GM12892 (cell line): ENCODE measurements at places on chromosomes 6 and 20.

DNA sequence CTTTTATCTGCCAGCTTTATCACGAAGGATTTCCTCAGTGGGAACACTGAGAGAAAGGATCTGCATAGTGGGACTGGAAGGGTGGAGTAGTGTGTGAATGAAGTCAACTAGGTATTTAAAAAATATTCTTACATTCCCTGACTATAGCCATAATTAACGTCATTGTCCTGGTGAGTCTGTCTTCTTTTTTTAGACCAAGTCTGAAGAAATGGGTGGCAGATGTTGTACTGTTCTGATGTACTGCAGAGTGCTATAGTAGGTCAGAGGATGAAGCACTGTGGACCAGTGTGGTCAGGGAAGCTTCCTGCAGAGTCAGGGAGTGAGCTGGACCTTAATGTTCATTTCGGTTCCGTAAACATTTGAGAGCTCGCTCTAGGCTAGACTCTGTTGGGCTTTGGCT, 11.9 kb downstream of the TULP4 start:
- DNase-seq: no peak

DNA sequence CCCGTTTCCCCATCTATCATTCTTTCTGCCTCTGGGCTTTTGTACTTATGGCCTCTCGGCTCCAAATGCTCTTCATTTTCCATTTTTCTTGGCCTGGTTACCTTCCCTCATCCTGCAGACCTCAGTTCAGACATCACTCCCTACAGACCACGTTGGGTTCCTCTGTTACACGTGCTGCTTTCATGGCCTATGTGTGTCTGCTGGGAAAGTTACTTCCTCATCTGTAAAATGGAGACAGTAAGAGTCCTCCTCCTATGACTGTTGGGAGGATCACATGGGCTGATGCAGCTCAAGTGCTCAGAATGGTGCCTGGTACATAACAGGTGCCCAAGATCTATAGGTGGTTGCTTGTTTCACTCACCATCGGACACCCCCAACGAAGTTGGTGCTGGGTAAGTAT, 13.5 kb downstream of the KCNK17 start:
- no peak for DNase-seq

DNA sequence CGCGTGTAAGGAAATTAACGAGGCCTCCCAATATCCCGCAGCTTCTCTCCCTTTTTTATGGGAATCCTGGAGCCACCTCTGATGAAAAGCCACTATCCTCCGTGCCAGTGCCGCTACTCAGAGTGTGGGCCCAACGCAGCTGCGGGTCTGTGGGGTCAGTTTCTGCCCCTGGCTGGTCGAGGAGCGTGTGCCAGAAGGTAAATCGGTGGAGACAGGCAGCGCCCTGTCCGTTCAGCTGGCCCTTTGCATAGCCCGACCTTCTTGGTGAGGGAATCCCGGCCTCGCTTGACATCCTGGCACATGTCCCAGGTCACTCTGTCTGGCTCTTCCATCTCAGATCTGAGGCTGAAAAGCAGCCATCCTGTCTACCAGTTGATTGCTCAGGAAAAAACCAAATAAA, 4.6 kb downstream of the THBS2 start:
- no peak for DNase-seq

- no peak for DNase-seq
Observed at GRCh38 chr6:21163110-21163837, 430.3 kb upstream of the SOX4 start.

DNA sequence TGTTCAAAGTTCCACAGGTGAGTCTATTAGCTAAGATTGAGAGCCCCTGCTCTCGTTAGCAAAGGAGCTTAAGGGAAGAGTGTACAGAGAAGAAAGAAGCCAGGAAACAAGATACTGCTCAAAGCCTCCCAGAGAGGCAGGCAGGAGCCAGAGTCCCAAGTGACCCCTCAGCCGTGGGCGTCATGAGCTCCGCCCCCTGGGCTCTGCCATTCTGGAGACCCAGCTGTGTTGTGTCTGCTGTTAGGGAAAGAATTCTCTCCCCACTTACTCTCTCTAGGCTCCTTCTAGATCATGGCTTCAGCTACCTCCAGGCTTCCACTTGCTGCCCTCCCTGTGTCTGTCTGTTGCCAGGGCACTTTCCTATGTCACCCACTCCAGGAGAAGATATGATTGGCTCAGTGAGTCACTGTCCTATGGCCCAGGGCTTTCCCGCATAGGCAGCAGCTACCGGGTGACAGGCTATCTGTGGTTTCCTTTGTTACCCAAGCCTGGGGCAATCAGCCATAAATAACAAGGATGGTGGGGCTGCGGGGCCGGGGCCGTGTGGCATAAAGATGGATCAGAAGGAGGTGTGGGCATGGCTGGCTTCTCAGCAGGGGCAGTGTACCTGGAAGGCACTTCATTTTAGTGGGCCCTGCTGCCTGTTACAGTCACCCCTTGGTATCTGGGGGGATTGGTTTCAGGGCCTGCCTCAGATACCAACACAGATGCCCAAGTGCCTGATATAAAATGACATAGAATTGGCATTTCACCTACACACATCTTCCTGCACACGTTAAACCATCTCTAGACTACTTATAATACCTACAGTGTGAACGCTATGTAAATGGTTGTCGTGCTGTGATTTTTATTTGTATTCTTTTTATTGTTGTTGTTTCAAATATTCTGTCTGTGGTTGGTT, 118.9 kb downstream of the ARMC2 start:
- no peak for DNase-seq

DNA sequence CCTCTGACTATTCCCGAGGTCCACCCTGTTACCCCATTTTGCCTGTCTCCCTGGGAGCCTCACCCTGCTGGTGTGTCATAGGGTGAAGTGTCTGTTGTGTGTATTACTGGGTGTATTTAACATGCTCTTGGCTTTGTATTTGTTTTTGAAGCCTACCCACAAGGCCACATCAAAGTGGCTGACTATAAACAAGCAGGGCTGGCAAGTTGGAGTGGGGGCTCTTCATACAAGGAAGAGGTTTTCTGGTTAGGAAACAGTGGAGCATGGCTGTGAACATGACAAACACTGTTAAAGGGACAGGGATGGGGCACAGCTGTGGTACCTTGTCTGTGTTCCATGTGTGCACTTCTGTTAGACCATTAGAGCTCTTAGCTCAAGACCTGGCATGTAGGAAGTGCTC, 26.3 kb downstream of the HECA start:
- DNase-seq: no peak

- no peak for DNase-seq
Observed at GRCh38 chr6:39425346-39426072, 103.0 kb upstream of the KCNK16 start.

DNA sequence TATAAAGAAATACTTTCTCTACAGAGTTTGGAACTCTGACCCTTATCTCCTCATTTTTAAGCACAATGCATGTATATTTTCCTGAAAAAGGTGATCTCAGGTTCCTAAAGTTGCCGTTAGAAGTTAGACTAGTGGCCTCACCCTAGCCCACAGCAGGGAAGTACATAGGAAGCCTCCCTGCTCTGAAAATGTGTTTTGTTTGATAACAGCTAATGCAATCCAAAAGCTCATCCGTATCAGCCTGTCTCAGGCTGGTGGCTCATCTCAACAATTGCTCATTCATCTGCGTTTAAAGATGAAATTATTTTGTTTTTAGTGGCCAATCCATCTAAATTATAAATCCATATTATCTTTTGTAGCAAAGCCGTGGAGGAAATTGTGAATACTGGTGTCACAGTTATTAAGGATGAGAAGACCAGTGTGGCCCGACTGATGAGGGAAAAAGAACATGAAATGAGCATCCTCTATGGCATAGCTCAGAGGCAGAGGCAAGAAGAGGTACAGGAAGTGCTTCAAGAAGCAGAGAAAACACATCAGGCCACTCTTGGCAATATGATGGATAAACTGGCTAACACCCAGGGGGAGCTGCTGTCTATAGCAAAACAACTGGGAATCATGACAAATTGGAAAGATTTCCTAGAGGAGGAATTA, 20.1 kb downstream of the C6orf163 start:
- no peak for DNase-seq

GRCh38 chr6:129894921-129895320, 33.8 kb upstream of the TMEM244 start:
- no peak for DNase-seq

GRCh38 chr6:146634022-146634421, 35.2 kb downstream of the ADGB start:
- DNase-seq: no peak

DNA sequence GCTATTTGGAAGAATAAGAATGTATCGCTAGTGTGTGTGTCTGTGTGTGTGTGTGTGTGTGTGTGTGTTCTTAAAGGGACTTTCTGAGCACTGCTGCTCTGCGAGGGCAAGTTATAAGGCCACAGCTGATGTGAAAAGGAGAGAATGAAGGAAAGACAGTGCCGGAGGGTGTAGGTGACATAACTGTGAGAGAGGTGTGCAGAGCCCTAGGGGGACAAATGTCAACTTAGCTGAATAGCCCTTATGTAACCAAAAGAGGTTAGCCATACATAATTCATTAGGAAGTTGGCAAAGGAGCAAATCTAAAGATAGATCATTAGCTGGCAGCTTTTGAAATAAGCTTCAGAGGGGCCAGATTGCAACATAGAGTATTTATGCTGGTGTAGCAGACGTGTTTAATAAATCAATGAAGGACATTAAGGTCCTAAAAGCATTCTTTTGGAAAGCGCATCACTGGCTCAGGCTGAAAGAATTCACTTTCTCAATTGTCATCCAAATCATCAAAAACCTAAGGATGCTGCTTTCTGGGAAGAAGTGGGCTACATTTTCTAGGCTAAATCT, 81.0 kb downstream of the NDUFAF5 start:
- no peak for DNase-seq

GRCh38 chr6:6851059-6851948, 256.5 kb upstream of the RREB1 start:
- DNase-seq: no peak

- DNase-seq: peak; percentile 41
Observed at GRCh38 chr20:23419995-23420901, 1.0 kb downstream of the NAPB start.

DNA sequence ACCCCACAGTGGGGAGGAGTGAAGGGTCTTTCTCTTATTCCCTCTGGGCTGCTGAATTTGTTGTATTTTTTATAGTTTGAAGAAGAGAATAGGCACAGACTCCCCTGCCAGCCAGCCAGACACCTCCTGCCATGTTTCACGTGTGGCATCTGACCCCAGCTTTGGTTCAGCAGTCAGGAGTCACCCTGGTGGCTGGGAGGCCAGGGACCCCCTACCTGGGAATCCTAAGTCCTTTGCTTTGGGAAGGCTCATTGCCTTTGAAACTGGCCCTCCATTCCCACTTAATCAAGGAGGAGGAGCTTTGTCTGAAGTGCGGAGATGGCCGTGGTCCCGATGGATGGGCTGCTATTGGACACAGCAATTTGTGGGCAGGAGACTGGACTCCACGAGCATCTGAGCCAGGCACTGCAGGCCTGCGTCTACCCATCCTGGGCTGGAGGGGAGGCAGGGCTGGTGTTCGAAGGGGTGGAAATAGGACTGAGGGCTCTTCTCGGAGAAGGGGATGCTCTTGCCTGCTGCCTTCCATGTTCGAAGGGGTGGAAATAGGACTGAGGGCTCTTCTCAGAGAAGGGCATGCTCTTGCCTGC, 196.1 kb downstream of the DLL1 start:
- no peak for DNase-seq

DNA sequence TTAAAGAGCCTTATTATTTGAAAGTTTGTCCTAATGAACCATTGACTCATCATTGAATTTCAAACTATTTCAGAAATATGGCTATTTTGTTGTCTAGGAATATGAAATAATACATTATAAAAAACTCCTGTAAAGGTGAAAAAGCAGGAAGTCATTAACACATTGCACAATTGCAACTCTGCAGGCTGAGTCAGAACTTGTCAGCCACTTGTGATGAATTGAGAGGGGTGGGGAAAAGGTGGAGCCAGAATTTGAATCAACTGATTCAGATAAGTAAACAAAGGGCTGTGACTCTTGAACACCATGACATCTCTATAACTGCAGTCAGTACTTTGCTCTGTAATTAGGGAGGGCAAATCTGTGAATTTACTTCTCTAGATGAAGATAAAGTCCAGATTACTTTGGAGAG, 6.0 kb downstream of the C6orf141 start:
- no peak for DNase-seq

GRCh38 chr20:55365745-55366144, 639.6 kb downstream of the CBLN4 start:
- no peak for DNase-seq

DNA sequence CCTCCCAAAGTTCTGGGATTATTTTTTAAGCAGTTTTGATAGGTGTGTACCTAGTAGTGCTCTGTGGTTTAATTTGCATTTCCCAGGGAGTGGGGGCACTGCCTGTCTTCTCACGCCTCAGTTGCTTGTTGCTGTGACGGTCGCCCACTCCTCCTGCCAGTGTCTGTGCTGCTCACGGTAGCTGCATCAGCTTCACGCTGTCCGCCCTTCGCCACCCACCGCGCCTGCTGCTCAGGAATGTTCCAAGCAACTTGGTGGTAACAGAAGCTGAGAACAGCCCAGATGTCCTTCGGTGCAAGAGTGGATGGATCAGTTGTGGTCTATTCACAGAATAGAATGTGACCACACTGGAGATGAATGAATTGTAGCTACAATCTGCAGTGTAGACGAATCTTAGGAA, 22.9 kb downstream of the DNAJC5 start:
- DNase-seq: no peak

DNA sequence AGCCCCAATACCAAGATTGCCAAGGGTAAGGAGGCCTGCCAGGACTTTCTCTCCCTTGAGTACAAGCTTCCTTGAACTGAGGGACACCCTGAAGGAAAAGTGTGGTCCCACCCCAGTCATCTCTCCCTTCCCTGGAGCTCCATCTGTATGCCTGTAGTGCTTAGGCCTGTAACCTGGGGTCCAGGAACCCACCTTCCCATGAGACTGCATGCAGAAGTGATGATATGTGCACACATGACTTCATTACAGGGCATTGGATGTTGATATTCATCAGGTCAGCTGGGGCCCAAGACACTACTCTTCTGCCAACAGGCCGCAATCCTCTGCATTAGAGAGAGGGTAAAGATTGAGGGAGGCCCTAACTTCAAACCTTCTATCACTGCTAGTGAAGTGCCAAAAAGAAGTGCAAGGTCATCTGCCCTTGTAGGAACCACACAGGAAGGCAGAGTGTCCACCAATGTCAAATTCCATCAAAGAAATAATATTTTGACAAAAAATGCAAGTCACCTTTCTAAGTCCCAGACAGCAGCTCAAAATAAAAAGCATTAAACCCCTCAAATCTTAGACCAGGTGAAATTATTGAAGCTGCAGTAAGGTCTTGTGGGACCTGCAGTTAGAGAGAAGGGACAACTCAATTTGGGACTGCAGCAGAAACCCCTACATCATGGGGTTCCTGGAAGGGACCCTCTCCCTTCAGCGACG, 5.1 kb downstream of the HLA-F start:
- DNase-seq: no peak

GRCh38 chr20:33709398-33709797, 10.7 kb downstream of the PXMP4 start:
- DNase-seq: no peak
